CD8-positive, alpha-beta T cell (primary cell): ENCODE measurements at places on chromosomes 5 and 9. TPM values are rescaled to one million over a fixed set of nuclear protein-coding genes. Genes with fewer than 3 reads are reported as not detected.

GABBR2 gene
- total RNA-seq = not detected

PCDH1 gene
- total RNA-seq = not detected

SLC46A2 gene
- not detected for total RNA-seq

PRRX2 gene
- not detected for total RNA-seq

CNTLN gene
- total RNA-seq = not detected

HEMGN gene
- total RNA-seq = 0.14 TPM

NME5 gene
- total RNA-seq = not detected
